ENCODE measurements at places on chromosomes 3 and 15. TPM values are rescaled to one million over a fixed set of nuclear protein-coding genes. Genes with fewer than 3 reads are reported as not detected.

FGF7 gene
- 3.8 TPM for polyA plus RNA-seq

ATP2B2 gene
- 0.22 TPM for polyA plus RNA-seq

UROC1 gene
- not detected for polyA plus RNA-seq

STRA6 gene
- polyA plus RNA-seq = 31.9 TPM

C2CD4B gene
- 0.26 TPM for polyA plus RNA-seq

DNA sequence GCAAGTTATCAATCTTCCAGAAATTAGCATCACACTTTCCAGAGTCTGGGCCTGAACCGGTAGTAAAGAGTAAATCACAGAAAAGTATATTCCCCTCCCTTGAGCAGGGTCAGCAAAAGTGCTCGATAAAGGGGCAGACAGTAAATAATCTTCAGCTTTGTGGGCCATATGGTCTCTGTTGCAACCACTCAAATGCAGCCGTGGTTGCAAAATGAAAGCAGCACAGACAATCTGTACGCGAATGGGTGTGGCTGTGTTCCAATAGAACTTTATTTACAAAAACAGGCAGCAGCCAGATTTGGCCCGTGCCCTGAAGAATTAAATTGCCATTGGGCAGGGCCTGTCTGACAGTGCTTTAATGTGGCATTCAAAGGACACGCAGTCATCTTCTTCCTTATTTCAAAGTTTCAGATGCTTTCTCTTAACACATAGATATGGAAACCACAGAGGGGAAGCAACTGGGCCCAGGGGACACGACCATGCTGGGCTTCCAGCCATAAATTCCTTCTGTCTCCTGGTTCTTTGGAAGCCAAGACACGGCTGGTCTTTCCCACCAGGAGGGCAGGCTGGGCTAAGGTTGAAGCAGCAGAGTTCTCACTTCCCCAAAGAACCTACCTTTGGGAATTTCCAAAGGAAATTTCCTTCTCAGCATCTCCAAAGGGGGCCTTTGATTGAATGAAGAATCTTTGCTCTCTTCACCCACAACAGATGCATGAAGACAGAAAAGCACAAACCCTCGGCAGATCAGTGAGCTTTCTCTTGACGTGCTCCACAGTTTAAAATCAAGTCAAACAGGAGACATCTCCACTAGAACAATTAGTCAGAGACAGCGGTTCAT lies 489.8 kb upstream of the PROK2 start:
- peaks cover 8% of the 10 kb centered on the region for H3K4me1 ChIP-seq
- DNase-seq = no peak

GRCh38 chr3:153626158-153626557 lies 464.1 kb downstream of the RAP2B start:
- no peak for DNase-seq
- H3K36me3 ChIP-seq = no peaks in the 10 kb centered on the region
- no peaks in the 10 kb centered on the region for H3K27me3 ChIP-seq
- H3K4me3 ChIP-seq = no peak overlapping the region
- no peaks in the 10 kb centered on the region for H3K4me1 ChIP-seq
- H3K27ac ChIP-seq = no peak overlapping the region

GRCh38 chr15:51692154-51692553 lies 10.9 kb downstream of the SCG3 start:
- no peaks in the 10 kb centered on the region for H3K27me3 ChIP-seq
- no peak overlapping the region for H3K4me3 ChIP-seq
- H3K27ac ChIP-seq = no peak overlapping the region

GRCh38 chr15:31265871-31266711 lies 60.5 kb upstream of the KLF13 start:
- H3K27me3 ChIP-seq = no peaks in the 10 kb centered on the region
- H3K36me3 ChIP-seq = no peaks in the 10 kb centered on the region
- peaks cover 42% of the 10 kb centered on the region for H3K4me1 ChIP-seq
- no peak overlapping the region for H3K4me3 ChIP-seq
- H3K27ac ChIP-seq = no peak overlapping the region

DNA sequence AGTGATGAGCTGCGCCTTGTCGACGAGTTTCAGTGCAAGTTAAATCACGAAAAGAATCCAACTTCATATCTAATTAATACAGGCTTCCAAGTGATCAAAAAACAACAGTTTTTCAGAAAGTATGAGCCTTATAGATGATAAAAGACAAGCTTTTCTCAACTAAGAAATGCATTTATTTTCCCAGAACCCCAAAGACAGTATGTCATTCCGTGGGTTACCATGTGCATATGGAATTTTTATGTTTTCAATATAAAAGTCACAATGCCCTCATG lies 442.8 kb downstream of the MAGI1 start:
- H3K27ac ChIP-seq = no peak overlapping the region
- no peaks in the 10 kb centered on the region for H3K36me3 ChIP-seq
- no peak for DNase-seq
- H3K27me3 ChIP-seq = no peaks in the 10 kb centered on the region
- H3K4me3 ChIP-seq = no peak overlapping the region

GRCh38 chr3:39937874-39938273 lies 128.5 kb downstream of the MYRIP start:
- no peak for DNase-seq
- no peaks in the 10 kb centered on the region for H3K27me3 ChIP-seq
- H3K27ac ChIP-seq = no peak overlapping the region
- H3K4me3 ChIP-seq = no peak overlapping the region

- H3K4me1 ChIP-seq = no peaks in the 10 kb centered on the region
- no peak overlapping the region for H3K4me3 ChIP-seq
- no peaks in the 10 kb centered on the region for H3K27me3 ChIP-seq
- H3K36me3 ChIP-seq = no peaks in the 10 kb centered on the region
- H3K27ac ChIP-seq = no peak overlapping the region
Measured at GRCh38 chr3:76997733-76998132, 42.2 kb upstream of the ROBO2 start.

DNA sequence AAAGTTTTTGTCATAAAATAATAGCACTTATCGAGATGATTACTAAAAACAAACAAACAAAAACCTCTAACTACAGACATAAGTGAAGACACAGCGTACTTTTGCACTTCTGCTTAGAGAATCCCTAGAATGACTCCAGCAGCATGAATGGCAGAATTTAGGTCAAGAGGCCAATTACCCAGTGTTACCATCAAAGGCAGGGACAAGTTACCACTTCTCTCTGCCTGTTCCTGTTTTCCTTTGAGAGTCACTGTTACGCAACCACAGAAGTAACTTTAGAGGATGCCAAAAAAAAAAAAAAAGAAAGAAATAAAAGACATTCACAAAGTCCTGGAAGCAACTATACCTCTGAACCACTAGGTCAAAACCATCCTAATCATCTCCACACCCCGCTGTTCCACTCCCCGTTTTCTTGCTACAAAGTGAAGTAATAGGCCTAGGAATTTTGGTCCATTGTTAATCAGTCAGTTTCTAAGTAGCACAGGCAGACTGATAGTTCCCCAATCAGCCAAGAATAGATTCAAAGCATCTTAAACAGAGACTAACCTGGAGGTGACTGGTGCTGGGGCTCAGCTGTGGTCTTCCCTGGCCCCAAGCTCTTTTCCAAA lies 41.9 kb downstream of the FMN1 start:
- no peaks in the 10 kb centered on the region for H3K36me3 ChIP-seq
- H3K27me3 ChIP-seq = no peaks in the 10 kb centered on the region
- H3K4me1 ChIP-seq = no peaks in the 10 kb centered on the region
- no peak overlapping the region for H3K4me3 ChIP-seq
- H3K27ac ChIP-seq = no peak overlapping the region

DNA sequence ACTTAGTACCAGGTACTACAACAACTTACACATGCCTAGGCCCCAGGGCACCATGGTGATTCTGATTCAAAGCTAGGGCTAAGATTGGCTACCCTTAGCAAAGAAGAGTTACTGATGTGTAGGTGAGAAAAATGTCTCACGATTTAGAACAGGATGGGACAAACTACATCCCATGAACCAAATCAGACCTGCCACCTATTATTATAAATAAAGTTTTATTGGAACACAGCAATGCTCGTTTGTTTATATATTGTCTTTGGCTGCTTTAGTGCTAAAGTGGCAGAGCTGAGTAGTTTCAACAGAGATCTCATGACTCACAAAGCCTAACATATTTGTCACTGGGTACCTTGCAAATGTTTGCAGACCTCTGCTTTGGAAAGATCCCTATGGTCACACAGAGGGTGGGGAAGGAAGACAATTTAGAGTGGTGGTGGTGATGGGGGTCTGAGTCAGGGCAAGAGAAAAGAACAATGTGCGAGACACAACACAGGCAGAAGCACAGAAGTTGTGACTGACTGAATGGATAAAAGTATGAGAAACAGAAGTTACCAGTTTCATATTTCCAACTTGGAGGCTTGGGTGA lies 770.6 kb upstream of the CFAP20DC start:
- DNase-seq = no peak
- H3K27me3 ChIP-seq = no peaks in the 10 kb centered on the region
- no peaks in the 10 kb centered on the region for H3K4me1 ChIP-seq
- H3K4me3 ChIP-seq = no peak overlapping the region
- no peaks in the 10 kb centered on the region for H3K36me3 ChIP-seq
- H3K27ac ChIP-seq = no peak overlapping the region

GRCh38 chr3:65251375-65251774 lies 563.6 kb upstream of the ADAMTS9 start:
- no peak overlapping the region for H3K4me3 ChIP-seq
- no peaks in the 10 kb centered on the region for H3K27me3 ChIP-seq
- H3K4me1 ChIP-seq = no peaks in the 10 kb centered on the region
- H3K36me3 ChIP-seq = no peaks in the 10 kb centered on the region
- DNase-seq = no peak

DNA sequence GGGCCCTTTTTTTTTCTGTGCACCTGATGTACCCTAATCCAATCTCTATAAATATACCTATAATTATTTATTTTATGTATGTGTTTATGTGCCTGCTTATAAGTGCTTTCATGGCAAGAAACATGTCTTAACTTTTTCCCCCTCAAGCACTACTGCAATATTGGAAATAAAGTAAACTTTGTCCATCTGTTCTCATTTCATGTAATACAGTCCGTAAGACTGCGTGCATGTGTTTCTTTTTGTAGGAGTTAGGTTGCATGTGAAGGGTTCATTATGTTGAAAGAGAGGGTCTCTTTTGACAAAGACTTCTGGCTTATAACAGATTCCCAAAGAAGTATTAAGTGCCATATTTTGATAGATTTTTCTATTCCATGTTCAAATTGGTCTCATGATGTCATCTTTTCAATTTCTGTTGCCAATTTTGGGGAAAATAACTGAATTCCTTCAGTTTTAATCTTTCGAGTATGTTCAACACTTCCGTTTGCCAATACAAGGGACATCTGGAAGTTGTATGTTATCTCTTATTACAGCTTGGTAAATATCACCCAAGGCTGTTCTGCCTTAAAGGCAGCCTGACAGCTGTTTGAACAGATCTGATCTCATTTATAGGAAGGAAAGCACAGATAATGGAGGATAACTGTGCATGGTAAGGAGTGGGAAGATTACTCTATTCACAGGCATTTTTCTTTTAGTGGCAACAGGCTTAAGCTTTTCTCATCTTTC lies 273.1 kb upstream of the SGO1 start:
- no peaks in the 10 kb centered on the region for H3K27me3 ChIP-seq
- no peak overlapping the region for H3K4me3 ChIP-seq
- DNase-seq = no peak
- no peak overlapping the region for H3K27ac ChIP-seq
- H3K4me1 ChIP-seq = no peaks in the 10 kb centered on the region

GRCh38 chr3:138889792-138890191 lies 55.1 kb upstream of the PIK3CB start:
- no peak for DNase-seq
- H3K4me3 ChIP-seq = no peak overlapping the region
- H3K4me1 ChIP-seq = no peaks in the 10 kb centered on the region
- no peak overlapping the region for H3K27ac ChIP-seq

- H3K4me1 ChIP-seq = no peaks in the 10 kb centered on the region
- no peaks in the 10 kb centered on the region for H3K27me3 ChIP-seq
- H3K27ac ChIP-seq = no peak overlapping the region
- no peak overlapping the region for H3K4me3 ChIP-seq
Measured at GRCh38 chr3:193214445-193214844, 26.6 kb upstream of the PLAAT1 start.

DNA sequence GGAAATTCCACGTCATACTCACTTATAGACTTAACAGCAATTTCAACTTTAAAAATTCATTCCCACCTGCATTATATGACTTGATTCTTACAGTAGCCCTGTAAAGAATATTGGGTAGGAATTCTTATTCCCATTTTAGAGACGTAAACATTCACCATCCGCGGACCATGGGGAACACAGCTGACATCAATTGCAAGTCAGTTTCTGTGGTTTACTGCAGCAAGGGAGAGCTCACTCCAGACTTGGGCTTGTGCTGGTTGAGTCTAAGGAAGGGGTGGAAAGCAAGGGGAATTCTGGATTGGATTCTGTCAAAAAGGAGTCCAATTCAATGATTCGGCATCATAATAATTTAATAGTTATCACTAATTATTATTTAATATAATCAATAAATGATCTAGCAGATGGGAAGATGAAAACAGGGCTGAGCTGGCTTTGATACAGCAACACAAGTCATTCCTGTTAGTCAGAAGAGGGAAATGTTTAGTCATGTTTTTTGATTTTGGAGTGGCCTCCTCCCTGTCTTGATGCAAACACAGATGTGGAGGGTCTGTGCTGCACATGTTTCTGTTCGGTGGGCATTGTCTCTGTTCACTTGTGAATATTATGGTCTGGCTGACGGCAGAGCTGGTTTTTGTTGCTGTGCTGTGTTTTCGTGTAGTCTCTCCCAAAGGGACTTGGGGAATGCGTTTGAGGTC lies 9.7 kb downstream of the LIPC start:
- no peak for DNase-seq
- H3K4me3 ChIP-seq = no peak overlapping the region
- H3K36me3 ChIP-seq = no peaks in the 10 kb centered on the region
- peaks cover 14% of the 10 kb centered on the region for H3K4me1 ChIP-seq
- no peaks in the 10 kb centered on the region for H3K27me3 ChIP-seq
- H3K27ac ChIP-seq = peak overlapping the region; percentile 51
